Breast epithelium (tissue), 4 donors: ENCODE measurements at places on chromosomes 2 and 18.

GRCh38 chr2:25881764-25882163 is 3.5 kb upstream of the ASXL2 start:
- no peak for DNase-seq

- no peak for DNase-seq
These were observed 22.5 kb upstream of the DNAJC27 start for GRCh38 chr2:24994146-24994724.

GRCh38 chr2:190626641-190627210 is 22.2 kb upstream of the NAB1 start:
- no peak for DNase-seq

- no peak for DNase-seq
These were observed 45.6 kb upstream of the GREB1L start for GRCh38 chr18:21196426-21196825.

GRCh38 chr2:210162466-210163124 is 8.6 kb downstream of the KANSL1L start:
- no peak for DNase-seq

DNA sequence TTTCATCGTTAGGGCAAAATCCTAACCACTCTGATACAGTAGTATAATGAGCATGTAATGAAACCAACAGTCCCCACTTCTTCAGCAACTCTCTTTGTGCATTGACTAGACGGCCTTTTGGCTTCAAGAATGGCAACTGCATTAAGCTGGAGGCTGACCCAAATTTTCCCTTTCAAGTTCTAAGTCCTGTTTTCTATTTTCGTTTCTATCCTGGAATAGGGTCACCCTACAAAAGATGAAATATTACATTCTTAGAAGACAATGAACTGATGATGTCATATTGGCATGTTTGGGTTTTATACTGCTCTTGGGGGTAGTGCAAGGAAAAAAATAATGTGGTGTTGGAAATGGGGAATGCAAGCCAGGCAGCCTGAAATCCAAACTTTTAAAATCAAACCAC is 254.4 kb downstream of the ETAA1 start:
- no peak for DNase-seq

DNA sequence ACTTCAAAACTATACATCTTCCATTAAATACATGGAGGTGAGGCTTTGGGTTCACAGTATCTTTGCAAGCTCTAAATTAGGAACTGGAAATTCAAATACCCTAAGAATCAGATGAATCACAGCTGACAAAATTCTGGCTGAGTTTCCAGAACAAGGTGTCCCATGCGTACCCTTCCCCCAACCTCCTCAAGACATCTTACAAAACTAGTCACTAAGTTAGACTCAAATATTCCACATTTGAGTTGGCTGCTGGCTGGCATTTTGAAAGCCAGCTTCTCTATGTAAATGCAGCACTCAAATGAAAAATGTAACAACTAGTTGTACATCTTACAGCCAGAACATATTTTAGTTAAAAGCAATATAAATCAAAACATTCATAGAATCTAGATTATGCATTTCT is 131.0 kb upstream of the ARL5A start:
- no peak for DNase-seq

- no peak for DNase-seq
These were observed 13.2 kb upstream of the ENOSF1 start for GRCh38 chr18:725646-726045.

DNA sequence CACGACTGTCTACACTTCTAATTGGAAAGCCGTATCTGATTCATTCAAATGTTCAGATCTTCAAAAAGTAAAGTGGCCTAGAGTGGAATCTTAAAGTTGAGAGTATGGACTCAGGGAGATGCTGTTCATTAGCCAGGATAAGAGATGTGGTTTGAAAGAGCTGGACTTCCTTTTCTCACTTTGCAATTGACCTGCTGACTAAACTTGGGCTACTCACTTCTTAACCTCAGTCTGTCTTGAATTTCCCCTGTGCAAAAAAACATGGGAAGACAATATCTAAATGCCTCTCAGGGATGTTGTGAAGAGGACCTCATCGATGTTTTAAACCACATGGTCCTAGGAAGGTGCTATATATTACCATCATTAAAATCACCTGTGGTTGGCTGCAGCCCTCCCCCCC is 64.1 kb downstream of the BCL2 start:
- no peak for DNase-seq

DNA sequence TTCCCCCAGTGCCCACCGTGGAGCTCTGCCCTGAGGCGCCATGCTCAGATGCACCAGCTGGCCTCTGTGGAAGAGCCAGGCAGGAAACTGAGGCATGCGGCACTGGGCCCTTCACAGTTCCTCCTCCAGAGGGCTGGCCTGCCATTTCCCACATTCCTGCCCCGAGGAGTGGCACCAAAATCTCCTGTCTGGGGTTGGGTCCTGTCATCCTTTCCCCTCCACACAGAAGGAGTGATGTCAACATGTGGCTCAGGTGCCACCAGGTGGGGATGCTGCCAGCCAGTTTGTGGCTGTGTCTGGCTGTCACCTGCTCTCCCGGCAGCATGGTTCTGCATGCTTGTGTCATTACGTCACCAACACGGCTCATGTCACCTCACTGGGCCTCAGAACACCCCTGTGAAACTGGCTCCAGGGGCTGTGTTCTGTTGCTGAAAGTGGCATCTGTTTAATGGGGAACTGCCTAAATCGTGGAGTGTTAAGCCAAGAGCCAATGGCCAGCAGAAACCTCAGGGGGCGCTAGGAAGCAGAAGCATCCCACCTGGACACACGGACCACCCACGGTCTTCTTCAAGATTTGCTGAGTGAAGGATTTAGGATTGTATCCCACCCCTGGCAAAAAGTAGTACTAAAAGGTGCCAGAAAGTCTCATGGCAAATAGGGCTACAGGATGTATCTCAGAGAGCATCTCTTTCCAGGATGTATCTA is 51.3 kb downstream of the ZAP70 start:
- DNase-seq: peak; percentile 49

GRCh38 chr2:8132351-8132831 is 549.5 kb upstream of the ID2 start:
- no peak for DNase-seq

DNA sequence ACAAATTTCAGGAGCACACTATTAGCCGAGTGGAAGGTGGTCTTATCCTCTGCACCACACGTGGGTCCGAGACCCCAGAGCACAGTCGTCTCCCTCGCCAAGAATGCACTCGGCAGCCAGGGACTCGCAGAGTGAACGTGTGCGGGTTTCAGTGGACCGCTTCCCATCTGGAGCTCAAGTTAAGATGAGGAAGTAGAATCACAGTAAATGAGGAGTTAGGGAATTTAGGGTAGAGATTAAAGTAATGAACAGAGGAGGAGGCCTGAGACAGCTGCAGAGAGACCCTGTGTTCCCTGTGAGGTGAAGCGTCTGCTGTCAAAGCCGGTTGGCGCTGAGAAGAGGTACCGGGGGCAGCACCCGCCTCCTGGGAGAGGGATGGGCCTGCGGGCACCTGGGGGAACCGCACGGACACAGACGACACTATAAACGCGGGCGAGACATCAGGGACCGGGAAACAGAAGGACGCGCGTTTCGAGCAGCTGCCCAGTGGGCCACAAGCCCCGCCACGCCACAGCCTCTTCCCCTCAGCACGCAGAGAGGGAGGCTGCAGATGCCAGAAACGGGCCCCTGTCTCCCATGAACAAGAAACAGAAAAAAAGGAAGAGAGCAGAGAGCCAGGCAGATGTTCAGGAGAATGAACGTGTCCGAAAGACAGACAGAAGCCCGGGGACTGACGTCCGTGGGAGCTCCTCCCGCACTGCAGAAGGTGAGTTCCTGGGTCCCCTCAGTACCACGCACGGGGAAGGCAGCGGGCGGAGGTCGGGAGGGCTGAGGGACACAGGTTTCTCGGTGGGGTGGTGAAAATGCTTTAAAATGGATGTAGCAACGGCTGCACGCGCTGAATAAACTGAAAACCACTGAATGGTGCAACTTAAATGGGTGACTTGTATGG is 5.4 kb upstream of the KCNG2 start:
- DNase-seq: peak; percentile 40

DNA sequence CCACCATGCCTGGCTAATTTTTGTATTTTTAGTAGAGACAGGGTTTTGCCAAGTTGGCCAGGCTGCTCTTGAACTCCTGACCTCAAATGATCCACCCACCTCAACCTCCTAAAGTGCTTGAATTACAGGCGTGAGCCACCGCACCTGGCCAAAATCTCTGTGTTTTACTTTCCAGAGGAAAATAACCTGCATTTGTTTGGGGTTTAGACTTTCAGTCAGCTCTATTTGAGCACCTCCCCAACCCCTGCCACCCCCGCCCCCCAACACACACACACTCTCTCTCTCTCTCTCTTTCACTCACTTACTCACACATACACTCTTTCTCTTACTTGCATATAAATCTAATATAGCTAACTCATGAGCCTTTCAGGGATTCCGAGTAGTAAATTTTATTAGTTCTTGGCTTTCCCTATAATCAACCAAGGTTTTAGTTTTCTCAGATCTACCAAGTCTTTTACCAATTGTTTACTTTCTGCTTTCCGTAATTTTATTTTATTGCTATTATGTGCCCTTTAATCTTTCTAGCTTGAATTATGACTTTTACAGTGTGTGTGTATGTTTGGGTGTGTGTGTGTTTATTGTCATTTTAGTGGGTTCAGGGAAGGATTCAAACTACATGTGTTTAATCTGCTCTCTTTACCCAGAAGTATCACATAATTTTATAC is 24.5 kb downstream of the MFSD6 start:
- DNase-seq: no peak

DNA sequence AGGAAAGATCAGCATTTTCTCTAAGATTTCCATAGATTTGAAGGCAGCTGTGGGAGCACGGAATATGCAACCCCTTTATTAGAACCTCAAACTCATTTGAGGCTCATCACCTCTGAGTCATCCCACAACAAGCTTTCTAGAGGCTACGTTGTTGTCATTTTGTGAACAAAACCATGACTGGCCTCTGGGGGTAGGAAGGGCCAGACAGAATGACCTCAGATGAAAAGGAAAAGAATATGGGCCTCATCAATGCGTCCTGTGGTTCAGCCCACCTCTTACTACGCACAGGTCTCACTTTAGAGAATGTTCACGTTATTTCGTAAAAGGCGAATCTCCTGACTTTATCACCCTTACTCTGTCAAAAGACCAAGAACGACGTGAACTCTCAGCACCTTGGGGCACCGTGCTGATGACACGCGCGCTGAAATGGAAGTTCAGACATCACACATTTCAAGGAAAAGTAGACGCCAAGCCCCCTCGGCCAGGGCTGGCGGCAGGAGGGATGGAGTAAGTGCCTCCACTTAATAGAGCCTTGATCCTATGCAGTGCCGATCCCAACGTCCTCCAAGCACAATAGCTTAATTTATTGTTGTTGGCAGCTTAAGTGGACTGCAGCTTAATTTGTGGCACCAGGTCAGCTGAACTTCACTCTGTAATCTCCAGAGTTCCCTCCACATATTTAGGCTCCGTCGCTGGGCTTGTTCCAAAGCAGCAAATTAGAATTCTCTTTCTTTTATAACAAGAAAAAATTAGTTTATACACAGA is 208.3 kb downstream of the EIPR1 start:
- no peak for DNase-seq

DNA sequence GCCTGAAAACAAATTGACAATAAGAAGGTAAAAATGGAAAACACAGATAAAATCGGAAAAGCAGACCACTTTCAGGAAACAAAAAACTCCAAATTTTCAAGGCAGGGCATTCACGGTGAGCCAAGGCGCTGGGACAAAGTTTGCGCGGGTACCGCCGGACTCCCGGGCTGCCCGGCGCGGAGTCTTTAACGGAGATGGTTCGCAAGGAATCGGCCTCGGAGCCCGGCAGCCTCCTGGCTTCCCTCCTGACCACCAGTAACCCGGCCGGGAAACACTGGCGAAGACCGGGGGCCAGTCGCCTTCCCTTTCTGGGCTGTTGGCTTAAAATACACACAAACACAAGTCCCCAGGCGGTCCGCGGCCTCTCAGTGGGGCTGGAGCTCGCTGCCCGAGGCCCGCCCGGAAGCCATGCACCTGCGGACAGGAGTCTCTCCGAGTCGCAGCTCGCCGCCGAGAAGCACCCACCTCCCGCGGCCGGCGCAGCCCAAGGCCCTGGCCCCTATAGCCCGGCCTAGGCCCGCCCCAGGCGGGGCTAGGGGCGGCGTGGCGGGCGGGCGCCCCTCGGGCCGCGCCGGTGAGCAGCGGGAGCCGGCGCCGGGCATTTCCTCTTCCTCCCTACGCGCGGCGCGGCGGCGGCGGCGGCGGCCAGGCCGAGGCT is 622 bp upstream of the KCMF1 start:
- DNase-seq: peak; percentile 53

DNA sequence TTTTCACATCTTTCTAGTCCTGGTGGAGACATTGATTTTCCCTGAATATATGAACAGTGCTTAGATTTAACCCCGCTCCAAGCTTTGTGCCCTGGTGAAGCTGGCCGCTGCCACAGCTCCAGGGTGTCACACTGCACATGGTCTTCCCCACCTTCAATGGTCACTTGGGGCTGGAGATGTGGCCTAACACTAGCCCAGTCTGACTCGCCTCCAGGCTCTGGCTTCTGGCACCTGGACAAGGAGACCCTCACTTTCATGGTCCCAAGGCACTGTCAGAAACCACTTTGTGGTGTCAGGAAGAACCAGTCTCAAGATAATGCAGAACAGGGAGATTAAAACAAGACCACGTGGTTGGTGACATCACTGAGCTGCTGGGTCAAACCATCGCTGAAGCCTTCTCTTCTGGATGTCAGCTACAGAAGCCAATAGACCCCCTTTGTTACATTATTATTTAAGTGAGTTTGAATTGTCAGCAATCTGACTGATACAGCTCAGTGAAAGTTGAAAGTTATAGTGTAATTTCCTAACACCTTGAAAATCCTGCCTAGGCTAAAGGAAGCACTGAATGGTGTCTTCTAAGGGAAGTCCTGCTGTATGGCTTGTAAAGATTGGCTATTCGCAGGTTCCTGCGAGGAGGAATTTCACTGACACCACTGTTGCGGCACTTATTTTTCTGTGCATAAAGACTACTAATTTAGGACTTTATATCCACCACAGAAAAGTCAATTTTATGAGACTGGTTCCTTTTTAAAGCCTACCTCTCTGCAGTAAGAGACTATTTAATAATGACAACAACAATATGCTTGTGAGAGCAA is 55.0 kb upstream of the CTDP1 start:
- DNase-seq: no peak

GRCh38 chr2:6398421-6398820 is 467.3 kb downstream of the CMPK2 start:
- no peak for DNase-seq

DNA sequence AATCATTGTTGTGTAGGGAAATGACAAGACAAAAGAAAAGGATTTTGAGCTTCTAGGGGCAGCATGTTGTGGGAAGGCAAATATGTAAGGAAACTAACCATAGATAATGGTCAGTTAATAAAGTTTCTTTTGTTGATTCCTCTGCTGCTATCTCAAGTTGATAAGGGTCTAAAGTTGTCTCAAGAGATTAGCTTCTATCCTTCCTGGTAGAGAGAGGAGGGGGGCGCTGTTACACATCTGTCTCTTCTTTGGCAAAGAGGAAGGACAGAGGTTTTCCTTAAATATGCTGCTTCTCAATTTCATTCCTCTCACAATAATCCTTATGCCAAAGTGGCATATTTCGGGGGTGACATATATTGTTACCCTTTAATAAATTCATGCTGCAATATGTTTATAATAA is 944.0 kb downstream of the DPP10 start:
- no peak for DNase-seq
